Fibroblast of skin of back (primary cell): ENCODE measurements at places on chromosomes 7 and 10.

- DNase-seq: no peak
Measured at GRCh38 chr7:92615861-92616260, 25.7 kb upstream of the FAM133B start.

- peak; percentile 76 for DNase-seq
Measured at GRCh38 chr10:49564461-49565009, 25.6 kb upstream of the ERCC6 start.

- DNase-seq: peak; percentile 99
Measured at GRCh38 chr10:93436591-93437085, 45.5 kb downstream of the MYOF start.

DNA sequence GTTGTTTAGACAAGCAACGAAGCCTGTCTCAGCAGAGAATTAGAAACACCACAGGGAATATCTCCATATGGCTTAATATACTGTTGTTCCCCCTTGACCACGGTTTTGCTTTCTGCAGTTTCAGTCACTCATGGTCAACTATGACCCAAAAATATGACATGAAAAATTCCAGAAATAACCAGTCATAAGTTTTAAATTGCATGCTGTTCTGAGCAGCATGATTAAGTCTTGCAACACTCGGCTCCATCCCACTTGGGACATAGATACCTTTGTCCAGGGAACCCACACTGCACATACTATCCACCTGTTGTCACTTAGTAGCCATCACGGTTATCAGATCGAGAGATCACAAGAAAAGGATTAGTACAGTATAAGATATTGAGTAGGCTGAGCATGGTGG is 60.7 kb upstream of the FOXK1 start:
- peak; percentile 66 for DNase-seq

DNA sequence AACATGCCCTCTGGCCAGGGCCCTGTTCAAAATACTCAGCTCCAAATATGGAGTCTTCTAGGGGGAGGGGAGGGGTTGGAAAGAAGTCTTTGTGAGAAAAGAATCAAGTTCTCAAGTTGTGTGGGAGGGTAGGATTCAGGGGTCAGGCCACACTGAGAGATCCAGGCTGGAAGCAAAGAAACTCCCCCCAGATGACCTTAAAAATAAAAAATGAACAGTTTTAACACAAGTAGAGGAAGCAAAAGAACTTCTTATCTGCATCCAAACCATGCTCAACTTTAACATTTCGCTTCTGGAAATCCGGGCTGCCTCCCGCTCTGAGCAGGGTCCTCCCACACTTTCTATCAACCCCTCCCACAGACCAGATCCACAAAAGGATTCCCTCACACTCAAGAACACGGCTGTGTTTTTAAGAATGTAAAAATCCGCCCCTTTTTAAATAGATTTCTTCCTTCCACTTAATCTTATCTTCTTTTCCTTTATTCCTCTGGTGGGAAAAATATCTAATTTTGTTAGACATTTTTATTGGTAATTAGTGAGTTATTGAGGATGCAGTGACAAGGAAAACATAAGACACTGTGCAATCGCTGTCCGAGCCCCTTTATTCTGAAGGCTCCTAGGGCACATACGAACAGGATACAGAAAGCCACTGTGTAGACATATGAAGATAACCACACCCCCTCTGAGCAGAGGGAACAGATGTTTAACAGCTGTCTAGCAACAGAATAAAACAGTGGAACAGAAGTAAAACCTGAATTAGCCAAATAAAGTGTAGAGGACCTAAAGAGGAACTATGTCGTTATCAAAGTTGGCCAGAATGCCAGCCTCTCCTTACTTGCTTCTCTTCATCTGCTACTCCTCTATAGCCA is 43.8 kb downstream of the CYTH3 start:
- peak; percentile 46 for DNase-seq

- DNase-seq: no peak
Measured at GRCh38 chr10:100024748-100025147, 15.0 kb upstream of the DNMBP start.

- DNase-seq: no peak
Measured at GRCh38 chr10:32143302-32143847, 87.2 kb upstream of the KIF5B start.

DNA sequence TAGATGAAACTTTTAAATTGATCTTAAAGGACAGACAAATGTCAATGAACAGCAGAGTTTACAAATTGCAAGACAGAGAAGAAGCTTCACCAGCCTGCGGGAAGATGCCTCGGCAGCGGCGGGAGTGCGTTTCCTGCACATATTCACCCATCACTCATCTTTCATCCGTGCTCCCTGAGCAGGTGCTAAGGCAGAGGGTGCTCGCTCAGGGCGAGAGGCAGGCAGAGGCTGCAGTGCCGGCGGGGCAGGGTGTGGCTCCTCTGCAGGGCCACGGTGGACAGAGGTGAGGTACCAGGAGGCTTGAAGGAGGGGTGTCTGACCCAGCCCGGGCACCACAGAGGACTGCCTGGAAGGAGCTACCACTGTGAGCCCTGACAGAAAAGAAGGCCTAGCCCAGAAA is 155.2 kb upstream of the PPP2R2D start:
- DNase-seq: no peak

DNA sequence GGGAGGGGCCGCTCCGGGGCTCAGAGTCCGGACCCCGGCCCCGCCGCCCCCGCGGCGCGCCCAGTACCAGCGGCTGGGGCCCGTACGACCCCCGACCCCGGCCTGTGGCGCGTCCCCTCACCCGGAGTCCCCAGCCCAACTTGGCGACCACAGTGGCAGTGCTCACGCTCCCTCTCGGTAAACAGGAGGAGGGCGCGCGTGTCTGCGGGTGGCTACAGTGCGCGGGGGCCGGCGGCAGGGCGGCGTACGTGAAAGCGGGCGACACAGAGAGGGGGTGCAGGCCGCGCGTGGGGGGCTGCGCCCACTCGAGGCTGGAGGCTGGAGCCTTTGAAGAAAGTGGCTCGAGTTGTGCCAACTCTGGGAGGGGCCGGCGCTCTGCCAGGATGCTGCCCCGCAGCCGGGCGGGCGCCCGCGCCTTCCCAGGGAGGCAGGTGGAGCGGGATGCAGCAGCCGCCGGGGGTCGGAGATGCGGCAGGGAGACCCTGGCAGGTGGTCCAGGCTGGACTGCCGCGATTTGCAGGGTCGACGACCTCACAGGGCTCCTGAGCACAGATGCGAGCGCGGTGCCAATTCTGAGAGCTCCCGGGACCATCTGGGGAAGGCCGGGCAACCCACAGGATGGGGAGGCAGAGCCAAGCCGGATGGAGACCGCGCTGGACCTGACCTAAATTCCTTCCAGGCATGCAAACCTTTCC is 655 bp downstream of the PTPRE start:
- no peak for DNase-seq

GRCh38 chr7:151866761-151867655 is 9.9 kb downstream of the PRKAG2 start:
- no peak for DNase-seq

- DNase-seq: no peak
Measured at GRCh38 chr10:12643279-12643678, 293.9 kb downstream of the CAMK1D start.

DNA sequence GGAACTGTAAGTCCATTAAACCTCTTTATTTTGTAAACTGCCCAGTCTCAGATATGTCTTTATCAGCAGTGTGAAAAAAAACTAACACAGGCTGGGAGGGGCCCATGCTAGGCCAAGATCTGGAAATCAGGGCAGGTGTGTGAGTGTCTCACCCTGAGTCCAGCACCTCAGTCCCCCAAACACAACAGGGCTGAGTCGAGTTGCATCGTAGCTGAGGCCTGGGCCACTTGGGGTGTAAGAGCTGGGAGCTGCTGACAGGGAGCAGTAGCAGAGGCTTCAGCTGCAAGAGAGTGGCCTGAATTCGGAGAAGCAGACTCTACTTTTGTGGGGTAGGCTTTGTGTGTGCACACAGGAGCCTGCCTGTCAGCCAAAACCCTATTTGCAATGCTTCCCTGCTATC is 553.1 kb downstream of the PTPRN2 start:
- DNase-seq: no peak

DNA sequence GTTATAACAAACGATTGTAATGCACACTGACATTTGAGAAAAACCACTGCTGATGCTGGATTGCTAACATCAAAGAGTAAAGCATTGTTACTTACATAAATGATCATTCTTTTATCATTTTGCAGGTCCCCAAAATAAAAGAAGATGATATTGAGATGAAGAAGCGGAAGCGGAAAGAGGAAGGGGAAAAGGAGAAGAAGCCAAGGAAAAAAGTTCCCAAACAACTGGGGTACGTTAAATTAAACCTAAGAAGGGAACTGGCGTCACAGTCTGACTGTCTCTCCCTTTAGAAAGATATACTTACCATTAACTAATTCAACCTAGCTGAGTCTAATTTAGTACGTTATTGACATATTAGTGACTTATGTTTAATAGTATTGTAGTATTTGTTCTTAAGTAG is 28.1 kb downstream of the UBN2 start:
- no peak for DNase-seq

GRCh38 chr10:133261726-133262325 is 14.8 kb downstream of the ADAM8 start:
- peak; percentile 59 for DNase-seq

DNA sequence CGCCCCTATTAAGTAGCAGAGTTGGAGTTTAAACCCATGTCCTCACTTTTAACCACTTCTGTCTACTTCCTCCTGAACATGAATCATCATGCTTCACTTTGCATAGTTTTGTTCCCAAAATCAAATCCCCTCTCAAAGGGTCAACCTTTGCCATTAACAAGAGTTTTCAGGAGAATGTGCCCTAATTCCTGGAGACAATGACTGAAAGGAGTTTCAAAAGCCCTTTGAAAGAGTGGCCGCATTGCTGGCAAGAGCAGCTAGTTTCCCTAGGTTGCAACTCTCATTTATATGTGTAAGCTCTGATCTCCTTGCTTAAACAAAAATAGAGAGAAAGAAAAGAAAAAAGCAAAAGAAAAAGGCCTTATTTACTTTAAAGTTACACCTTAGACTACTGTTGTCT is 9.2 kb downstream of the LGI1 start:
- no peak for DNase-seq

GRCh38 chr10:60652628-60653027 is 125.7 kb upstream of the CDK1 start:
- no peak for DNase-seq

DNA sequence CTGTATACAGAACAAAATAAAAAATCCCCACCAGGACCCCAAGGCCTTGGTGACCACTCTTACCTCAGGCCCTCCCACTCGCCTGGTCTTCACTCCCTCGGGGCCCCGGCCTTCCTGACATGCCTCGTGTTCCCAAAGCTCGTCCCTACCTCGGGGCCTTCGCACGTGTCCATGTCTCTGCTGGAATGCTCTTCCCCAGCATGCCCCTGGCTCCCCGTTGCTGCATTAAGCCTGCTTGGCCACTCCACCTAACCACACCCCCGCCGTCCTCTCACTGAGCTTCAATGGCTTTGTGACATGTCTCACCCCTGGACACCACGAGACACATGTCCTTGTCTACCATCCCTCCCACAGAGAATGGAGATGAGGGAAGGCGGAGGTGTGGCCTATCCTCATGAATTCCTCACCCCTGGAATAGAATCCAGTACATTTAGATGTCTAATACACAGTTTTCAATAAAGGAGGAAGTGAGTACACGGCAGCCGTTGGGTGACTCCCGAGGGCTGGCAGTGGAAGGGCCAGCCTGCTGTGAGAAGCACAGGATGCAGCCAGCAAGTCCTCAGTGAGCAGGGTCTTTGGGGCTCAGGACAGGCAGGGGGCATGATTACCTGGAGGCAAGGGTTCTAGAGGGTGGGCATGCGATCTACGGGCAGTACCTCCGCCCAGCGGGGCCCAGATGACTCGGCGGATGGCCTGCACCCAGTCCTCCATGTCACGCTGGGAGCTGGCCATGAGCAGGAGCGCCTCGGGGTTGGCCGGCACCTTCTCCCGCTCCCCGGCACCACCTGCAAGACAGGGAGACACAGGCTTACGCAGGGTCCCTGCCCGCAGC is 125.7 kb downstream of the ARHGAP22 start:
- DNase-seq: no peak

DNA sequence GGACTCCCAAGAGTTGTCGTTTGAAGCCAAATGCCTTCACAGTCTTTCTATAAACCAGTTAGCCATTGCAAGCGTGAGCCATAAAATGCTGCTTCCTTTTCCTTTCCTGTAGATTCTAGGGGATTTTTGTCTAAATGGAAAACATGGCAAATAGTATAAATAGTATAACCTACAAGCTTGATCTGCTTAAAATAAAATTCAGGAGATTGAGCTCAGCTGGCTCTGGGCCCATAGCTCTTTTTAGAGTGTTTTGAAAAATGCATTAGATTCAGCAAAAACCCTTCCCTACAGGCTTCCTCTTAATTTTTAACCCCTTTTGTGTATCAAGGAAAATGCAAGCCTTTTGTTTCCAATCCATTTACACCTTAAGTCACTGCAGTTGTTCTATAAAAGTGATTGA is 190.1 kb upstream of the GDF10 start:
- no peak for DNase-seq

DNA sequence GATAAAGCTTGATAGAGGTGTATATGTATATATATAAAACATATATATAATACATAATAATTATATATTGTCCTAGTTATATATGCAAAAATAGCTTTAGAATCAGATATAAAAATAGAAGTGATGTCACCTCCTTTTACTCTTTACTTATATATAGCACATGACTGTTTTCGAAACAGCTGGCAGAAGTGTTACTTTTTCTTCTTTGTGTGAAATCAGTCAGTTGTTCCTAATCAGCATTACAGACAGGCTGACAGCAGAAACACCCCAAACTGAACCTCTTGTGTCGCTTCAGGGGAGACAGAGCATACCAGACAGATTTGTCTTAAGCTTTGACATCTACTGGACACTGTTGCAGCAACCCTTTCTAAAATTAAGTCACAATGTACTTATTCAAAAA is 684.9 kb upstream of the CELF2 start:
- peak; percentile 25 for DNase-seq

DNA sequence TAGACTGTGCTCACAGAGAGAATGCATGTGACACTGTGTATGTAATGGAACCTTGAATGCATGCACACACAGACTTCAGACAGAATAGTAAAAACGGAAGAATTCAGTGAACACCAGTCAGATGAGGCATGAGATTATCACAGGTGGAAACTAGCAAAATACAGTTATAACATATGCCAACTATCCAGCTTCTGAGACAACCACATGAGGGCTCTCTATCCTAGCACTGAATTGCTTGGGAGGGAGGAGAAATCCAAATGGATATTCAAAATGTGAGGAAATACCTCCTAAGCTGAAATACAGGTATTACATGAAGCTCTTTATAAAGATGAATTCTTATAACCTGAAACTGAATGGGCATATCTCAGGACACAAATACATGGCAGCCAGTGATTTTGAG is 30.6 kb downstream of the GARS1 start:
- DNase-seq: no peak

DNA sequence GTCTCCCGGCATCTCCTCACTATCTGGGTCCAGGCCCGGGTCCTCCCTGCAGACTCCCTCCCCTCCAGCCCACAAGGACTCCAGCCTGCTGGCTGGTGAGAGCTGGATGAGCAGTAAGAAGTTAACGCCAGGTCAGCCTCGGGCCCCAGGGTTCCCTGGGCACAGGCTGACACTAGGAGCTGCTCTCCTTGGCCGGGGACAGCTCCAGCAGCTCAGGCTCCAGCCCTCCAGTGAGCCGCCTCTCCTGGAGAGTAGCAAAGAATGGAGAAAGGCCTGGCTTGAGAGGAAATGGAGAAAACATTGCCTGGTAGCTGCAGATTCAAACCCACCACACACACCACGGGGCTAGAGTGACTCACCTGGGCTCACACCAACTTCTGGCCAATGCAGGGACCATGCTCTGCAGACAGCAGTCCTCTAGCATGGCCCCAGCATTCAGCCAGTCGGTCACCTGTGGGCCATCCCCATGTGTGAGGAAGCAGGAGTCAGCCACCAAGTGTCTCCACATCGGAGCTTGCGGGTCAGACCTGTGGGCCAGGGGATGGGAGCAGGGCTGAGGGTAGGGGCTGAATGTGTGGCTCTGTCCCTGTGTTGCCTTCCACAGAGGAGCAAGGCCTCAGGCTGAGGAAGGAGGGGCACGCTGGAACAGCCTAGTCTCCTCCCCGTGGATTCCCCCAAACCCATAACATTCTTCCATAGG is 6.5 kb downstream of the SAP25 start:
- DNase-seq: peak; percentile 15
